Type B pancreatic cell (in vitro differentiated cells): ENCODE measurements at places on chromosomes 12 and 14. TPM values are rescaled to one million over a fixed set of nuclear protein-coding genes. Genes with fewer than 3 reads are reported as not detected.

GRCh38 chr14:63240221-63240620, 36.0 kb downstream of the RHOJ start:
- DNase-seq: no peak

DNA sequence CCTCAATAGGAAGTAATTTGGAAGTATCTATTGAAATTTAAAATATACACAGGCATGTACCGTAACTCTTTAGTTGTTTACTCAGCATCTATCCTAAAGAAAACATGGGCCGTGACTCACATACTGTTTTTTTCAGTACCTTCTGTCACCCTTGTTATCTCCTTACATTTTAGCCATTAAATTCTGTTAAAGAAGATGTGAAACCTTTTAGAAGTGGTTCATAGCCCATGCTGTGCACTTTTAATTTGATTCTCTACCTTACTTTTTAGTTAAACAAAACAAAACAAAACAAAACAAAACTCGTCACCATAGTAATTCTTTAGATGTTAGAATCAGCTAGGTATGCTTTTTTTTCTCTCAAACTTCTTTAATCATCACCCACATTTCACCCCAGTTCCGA, 494.4 kb upstream of the RGS6 start:
- DNase-seq: no peak

Gene CLEC9A
- not detected in 2 replicates for total RNA-seq

Gene KCNK10
- total RNA-seq: 0.12 and 1.4 TPM in 2 replicates

DNA sequence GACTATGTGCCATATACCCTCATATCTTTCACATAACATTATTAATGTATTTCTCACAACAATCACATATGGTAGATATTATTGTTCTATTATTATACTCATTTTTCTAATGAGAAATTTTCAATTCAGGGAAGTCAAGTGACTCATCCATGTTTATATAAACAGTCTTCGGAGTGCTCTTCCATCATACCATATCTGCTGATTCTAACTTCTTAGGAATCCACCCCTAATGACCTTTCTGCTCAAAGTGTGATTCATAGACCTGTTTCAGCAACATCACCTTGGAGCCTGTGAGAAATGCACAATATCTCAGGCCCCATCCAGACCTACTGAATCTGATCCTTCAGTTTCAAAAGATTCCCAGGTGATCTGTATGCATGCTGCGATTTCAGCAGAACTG, 39.8 kb upstream of the OVCH1 start:
- no peak for DNase-seq

Gene CYP27B1
- 1.4 and 2.2 TPM in 2 replicates for total RNA-seq

Gene CAPRIN2
- 35.5 and 44.9 TPM in 2 replicates for total RNA-seq

Gene ADAMTS20
- 1.2 and 3.1 TPM in 2 replicates for total RNA-seq

DNA sequence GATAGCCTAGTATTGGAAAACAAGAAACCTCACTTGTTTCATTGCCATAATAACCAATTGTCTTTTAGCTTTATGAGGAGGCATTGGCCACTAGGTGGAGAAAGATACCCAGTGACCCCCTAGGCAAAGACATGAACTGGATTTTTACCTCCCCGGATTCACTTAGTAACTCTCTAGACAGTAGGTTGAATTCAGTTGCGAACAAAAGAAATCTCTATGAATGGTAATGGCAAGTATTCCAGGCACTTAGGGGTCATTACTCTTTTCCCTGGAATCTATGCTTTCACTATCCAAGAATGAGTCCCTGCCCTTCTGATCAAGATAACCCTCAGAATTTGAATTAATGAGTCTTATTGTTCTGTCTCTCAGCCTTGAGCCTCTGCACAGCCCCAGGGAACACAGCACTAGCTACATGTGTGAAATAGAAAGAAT, 29.5 kb upstream of the RHOJ start:
- no peak for DNase-seq

Gene NANOG
- not detected in 2 replicates for total RNA-seq

DNA sequence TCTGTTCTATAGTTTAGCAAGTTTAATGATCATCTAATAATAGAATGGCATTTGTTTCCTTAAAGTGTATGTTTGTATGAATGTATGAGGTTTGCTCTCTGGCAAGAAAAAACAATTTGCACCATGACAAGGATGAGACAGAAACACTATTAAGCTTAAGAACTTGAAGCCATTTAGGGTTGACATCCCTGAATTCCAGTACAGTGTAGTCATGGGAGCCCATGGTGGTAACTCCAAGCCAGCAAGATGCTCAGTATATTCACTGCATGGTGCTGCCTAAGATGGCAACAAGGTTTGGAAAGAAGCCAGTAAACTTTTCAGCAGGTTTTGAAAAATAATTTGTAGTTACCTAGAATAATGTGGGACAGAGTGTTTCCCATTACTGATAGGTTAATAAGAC, 158.6 kb downstream of the PRIMA1 start:
- no peak for DNase-seq

- no peak for DNase-seq
Observed at GRCh38 chr12:44184499-44185206, 348.8 kb downstream of the TMEM117 start.

DNA sequence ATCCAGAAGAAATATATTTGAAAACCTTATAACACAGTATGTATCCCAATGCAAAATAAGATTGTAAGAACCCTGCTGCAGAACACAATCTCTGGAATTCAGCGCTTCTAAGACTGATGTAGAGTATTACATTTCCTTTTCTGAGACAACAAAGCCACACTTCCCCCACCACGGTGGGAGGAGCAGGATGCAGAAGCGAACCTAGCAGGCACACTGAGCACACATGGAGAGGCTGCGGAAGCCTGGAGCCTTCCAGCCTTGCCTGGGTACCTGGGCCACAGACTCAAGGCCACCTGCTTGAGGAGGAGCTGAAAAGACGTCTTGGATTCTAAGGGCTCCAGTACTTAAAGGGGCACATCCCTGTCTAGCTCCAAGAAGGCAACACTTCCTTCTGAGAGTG, 46.4 kb downstream of the TCHP start:
- no peak for DNase-seq

- no peak for DNase-seq
Observed at GRCh38 chr12:113601656-113602263, 130.1 kb upstream of the LHX5 start.

- no peak for DNase-seq
Observed at GRCh38 chr14:93232159-93232558, 25.1 kb downstream of the UBR7 start.

Gene LMNTD1
- total RNA-seq: 1.5 TPM in 1 of 2 replicates, not detected in the other
